ENCODE measurements at places on chromosomes 1 and 21.

DNA sequence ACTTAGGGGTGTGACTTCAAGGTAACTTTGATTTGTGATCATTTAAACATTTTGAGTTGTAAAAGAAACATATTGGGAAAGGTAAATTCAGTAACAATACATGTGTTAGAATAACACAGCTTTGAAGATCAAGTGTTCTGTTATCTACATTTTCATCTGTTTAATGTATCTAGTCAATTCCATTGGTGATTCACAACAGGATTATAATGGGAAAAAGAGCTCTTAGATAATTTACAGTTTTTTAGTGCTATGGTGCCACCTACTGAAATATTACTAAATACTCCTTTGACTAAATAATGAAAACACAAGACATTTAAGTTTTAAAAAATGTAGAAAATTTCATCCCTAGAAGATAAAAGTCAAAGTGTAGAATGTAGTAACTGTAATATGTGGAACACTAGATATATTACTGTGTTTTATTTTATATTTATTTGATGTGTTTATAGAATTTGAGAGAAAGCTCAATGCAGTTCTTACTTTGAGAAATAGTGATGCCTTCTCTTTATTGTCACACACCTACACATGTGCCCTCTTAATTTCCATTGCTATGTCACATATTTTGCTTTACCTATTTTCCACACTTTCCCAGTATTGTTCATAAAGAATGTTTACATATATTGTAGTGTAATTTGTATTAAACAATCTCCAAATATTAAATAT is 47.4 kb downstream of the PTPRC start:
- DNase-seq, result no peak

GRCh38 chr1:65292861-65293593 is 16.3 kb upstream of the DNAJC6 start:
- DNase-seq, result no peak

DNA sequence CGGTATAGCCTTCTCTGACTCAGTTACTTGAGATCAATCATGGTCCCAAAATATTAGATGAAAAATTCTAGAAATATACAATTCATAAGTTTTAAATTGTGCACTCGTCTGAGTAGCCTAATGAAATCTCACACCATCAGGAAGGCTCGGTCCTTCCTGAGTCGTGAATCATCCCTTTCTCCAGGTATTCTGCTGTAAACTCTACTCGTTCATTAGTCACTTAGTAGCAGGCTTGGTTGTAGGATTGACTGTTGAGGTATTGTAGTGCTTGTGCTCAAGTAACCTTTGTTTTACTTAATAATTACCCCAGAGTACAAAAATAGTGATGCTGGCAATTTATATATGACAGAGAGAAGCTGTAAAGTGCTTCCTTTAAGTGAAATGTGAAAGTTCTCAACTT is 238.7 kb downstream of the OLFM3 start:
- DNase-seq, result no peak

DNA sequence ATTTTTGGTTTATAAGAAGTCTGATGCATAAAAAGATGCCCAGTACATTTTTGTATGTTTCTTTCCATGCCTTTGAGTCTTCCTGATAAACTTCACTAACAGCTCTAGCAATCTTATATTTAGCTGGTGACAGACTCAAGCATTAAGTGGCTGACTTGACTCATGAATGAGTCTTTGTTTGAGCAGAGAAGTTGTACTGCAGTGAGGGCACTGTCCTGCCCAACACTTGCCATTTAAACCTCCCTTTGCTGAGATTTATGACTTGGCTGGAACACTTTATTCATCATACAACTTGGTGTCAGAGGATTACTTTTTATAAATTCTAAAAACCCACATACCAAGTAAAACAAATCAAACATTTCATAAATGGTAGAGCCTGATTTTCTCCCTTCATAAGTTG is 14.6 kb upstream of the CAMSAP2 start:
- DNase-seq, result no peak

DNA sequence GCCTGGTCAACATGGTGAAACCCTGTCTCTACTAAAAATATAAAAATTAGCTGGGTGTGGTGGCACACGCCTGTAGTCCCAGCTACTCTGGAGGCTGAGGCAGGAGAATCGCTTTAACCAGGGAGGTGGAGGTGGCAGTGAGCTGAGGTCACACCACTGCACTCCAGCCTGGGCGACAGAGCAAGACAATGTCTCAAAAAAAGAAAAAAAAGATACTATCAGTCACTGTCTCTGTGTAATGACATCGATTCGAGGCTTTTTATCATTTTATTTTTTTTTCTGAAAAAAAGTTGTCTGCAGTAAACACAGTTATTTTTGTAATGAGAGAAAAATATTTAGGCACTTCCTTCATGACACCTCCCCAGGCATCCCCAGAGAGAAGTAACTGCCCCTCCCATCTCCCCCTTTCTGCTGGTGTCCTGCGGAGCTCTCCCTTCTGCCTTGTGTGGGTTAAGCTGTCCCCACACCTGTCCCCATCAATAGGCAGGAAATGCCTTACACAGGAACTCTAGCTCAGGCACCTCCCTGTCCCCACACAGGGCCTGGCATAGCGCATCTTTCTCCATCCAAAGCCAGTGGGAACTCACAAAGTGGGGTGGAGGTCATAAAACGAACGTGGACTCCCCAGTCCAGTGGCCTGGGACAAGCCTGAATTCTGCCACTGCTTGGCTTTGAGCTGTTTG is 132.0 kb downstream of the SYF2 start:
- no peak for DNase-seq

DNA sequence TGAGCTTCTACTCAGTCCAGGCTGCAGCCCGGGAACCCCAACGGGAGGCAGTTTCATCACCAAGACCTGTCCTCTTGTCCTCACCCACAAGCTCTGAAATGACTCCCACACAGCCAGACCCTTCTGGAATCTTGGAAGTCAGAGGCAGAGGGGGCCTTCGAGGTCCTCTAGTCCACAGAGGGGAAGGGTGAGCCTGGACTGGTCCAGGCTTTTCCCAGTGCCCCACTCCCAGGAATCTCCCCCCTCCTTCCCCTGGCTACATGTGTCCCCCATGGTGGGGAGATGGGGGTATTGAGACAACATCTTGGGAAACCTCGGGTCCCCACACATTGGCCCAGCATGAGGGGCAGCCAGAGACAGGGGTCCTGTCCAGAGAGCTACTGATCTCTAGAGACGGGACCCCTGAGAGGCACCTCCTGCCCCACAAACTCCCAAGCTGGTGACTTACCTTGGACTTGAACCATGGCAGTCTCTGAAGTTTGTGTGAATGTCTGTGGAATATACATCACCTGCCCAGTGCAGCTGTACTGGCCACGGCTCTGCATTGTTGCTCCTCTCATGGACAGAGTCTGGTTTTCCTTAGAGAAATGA is 19.4 kb upstream of the SLAMF9 start:
- no peak for DNase-seq

GRCh38 chr1:180778782-180779398 is 133.8 kb upstream of the KIAA1614 start:
- DNase-seq, result no peak

GRCh38 chr1:240831191-240831631 is 219.3 kb upstream of the GREM2 start:
- no peak for DNase-seq

GRCh38 chr1:4975856-4976255 is 321.4 kb downstream of the AJAP1 start:
- no peak for DNase-seq
